ENCODE measurements at places on chromosomes 13 and 19. TPM values are rescaled to one million over a fixed set of nuclear protein-coding genes. Genes with fewer than 3 reads are reported as not detected.

GRCh38 chr19:13843104-13843921, 33.6 kb upstream of the NANOS3 start:
- DNase-seq = no peak

- no peak for DNase-seq
These were observed 41.7 kb downstream of the CELF5 start for GRCh38 chr19:3266092-3266693.

The TMEM259 gene
- polyA plus RNA-seq = 94.8 TPM

- DNase-seq = no peak
These were observed 418.0 kb downstream of the NDFIP2 start for GRCh38 chr13:79898996-79899395.

Measured in hindlimb muscle (tissue), 1 donor.